ENCODE measurements at places on chromosomes 5 and 9.

- no peak for DNase-seq
Observed at GRCh38 chr5:119019949-119020348, 31.6 kb upstream of the DTWD2 start.

GRCh38 chr5:31692561-31693221, 53.8 kb downstream of the PDZD2 start:
- no peak for DNase-seq

GRCh38 chr5:159620853-159621540, 290.7 kb upstream of the IL12B start:
- no peak for DNase-seq

DNA sequence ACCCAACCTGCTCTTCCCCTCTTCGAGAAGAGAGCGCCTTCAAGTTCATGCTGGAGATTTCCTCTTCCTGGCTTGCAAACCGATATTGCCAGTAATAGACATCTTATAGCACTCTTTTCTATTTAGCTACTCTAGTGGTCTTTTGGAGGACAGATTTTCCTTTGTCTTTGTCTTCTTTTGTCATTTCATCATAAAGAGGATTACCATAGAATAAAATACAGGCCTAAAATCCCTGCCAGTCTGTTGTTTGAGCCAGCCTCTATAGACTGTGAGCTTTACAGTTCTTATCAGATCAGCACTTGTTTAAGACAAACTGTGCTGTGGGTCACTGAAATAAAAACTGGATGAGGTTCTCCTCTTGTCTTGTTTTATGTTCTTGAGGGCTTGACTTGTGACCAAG, 802.8 kb downstream of the NR2F1-AS1 start:
- DNase-seq = no peak

GRCh38 chr5:40033411-40033810, 608.6 kb upstream of the DAB2 start:
- peak; percentile 33 for DNase-seq

GRCh38 chr5:156328766-156329165, 1.8 kb downstream of the SGCD start:
- no peak for DNase-seq

- no peak for DNase-seq
Observed at GRCh38 chr9:34559624-34560455, 29.7 kb downstream of the CNTFR start.

DNA sequence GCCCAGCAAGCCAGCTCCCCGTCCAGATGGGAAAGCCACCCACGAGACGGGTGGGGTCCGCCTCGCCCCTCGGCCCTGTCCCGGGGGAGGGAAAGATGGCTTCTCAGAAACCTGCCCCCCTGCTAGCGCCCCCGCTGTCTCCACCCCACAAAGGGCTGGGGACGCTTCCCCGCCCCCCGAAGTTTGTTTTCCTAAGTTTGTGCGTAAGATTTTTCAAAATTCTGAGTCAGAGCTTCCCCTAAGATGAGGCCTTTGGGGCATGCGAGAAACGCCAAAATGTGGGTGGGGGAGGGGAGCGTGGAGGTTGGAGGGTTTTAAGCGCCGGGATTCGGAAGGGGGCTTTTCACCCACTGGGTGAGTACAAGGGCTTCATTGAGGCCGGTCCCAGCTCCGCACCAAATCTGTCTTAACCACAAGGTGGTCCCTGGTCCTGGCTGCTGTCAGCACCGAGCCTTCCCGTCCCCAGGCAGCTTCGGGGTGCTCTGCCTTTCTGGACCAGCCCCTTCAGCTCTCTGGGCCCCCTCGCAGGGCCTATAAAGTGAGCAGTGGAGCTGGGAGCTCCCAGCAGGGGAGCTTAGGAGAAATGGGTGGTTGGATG, 32.3 kb downstream of the PRRX2 start:
- peak; percentile 29 for DNase-seq

DNA sequence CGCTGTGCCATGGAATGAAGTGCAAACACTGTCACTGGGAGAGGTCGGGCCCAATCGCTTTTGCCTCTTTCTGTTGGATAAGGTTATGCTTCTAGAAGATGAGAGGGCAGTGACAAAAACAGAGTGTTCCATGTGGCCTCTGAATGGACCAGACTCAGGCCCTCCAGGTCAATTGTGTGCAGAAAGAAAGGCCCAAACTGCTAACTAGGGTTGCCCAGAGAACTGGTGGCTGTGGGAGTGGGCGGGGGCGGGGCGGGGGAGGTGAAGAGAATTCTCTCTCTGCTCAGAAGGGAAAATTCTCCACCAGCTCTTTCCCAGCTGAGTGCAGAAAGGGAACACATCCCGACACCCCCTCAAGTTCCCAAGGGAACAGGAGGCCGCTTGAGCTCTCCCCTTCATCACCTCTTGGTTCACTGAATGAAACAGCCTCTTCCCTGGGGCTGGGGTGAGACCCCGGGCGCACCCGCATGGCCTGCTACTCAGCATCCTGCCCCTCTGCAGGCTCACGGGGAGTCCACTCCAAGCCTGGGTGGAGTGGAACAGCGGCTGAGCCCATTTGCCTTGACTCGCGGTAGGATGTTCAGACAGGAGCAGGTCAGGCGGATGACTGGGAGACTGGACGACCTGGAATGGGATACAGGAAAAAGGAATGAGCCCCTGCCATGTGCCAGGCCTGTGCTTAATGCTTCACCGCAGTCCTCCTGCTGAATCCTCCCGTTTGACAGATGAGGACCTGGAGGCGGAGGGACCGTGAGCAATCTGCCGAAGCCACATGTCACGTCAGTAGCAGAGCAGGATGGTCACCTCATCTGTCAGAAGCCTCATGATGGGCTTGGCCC, 93.8 kb upstream of the FANCC start:
- no peak for DNase-seq

All from activated CD8-positive, alpha-beta T cell treated with anti-CD3 and anti-CD28 coated beads, Interleukin-2, amount 10 ng/mL, durations not matched to agents 7 days and 5 days (primary cell).